ENCODE measurements at places on chromosomes 1 and 21. TPM values are rescaled to one million over a fixed set of nuclear protein-coding genes. Genes with fewer than 3 reads are reported as not detected.

DNA sequence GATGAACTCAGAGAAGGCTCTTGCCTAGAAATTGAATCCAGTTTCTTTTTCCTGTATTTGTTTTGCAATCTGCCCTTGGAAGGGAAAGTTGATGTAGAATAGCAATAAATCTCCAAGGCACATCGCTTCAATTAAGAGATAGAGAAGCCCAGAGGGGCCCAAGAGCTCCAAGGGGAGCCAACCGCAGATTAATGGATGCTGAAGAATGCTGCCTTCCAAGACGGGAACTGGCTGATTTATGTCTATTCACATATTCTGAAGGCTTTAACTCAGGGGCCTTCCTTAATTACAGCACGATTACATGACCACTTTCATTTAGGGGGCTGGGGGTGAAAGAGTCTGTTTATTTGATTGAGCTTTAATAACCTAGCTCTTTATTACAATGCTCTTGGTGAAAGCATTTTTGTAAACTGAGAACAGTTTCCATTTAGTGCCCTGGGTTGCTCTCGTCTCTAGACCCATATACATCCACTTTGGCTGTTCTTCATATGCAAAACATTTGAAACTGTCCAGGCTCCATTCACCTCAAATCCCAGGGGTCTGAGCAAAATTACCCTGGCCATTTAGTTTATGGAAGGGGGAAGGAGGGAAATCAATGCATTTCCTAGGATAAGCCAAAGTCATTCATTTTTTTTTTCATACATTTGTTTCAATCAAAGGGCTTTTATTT, 87.4 kb upstream of the CLDN14 start:
- H3K4me3 ChIP-seq = no peak overlapping the region
- no peak for DNase-seq
- no peaks in the 10 kb centered on the region for H3K27me3 ChIP-seq
- no peak overlapping the region for H3K27ac ChIP-seq
- no peaks in the 10 kb centered on the region for H3K4me1 ChIP-seq

DNA sequence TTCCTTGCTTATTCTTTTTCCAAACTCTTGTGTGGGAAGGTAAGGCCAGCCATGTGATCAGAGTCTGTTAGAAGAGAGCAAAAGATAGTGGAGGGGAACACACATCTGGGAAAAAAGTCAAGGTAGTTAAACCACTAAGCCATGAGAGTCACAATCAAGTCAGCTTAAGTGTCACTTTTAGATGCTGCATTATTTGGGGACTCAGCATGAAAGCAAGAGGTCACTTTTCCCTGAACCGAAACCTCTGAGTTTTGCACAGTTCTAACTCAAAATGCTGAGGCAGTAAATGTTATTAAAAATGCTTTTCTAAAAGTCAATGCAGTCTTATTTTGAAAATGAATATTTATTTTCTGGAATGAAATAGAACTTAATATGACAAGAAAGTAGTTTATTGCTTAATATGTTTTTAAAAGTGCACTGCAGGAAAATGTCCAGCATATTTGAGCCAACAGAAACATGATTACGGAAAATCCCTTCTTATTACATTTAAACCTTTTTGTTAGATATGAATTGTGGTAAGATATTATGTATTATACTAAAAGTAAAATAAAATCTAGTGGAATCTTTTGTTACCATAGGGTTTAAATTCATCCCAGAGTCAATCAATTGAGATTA, 69.3 kb downstream of the RBM11 start:
- H3K27ac ChIP-seq = no peak overlapping the region
- DNase-seq = no peak
- H3K36me3 ChIP-seq = no peaks in the 10 kb centered on the region
- H3K4me3 ChIP-seq = no peak overlapping the region
- peaks cover 4% of the 10 kb centered on the region for H3K4me1 ChIP-seq

DNA sequence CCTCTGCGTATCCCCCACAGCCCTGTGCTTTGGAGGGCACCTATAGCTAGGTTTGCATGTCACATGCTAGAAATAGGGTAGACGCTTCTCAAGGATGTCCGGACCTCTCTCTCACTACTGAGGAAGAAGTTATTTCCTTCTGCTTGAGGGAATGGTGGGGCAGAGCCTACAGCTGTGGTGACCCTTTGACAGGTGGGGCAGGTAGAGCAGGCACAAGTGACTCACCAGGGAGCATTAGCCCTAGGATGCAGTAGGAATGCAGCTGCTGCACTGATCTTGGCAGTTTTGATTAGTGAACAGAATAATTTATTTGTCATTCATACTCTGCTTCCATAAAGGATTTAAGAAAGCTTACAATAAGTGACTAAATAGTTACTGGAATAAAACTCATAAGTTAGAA, 129.6 kb upstream of the HOOK1 start:
- no peak overlapping the region for H3K27ac ChIP-seq
- no peaks in the 10 kb centered on the region for H3K4me1 ChIP-seq
- no peaks in the 10 kb centered on the region for H3K36me3 ChIP-seq
- DNase-seq = no peak
- H3K4me3 ChIP-seq = no peak overlapping the region

GRCh38 chr1:9294405-9294773, 1.7 kb downstream of the SPSB1 start:
- no peaks in the 10 kb centered on the region for H3K27me3 ChIP-seq
- no peak for DNase-seq
- peak overlapping the region; percentile 65 for H3K27ac ChIP-seq
- H3K4me3 ChIP-seq = peak overlapping the region; percentile 93
- H3K4me1 ChIP-seq = no peaks in the 10 kb centered on the region

ANKRD35 gene
- 7.2 TPM for total RNA-seq

WDR64 gene
- not detected for total RNA-seq

MYBPH gene
- total RNA-seq = not detected
